ENCODE measurements at places on chromosomes 11 and 22.

- peak; percentile 78 for DNase-seq
Observed at GRCh38 chr11:108873310-108873709, 208.4 kb downstream of the DDX10 start.

DNA sequence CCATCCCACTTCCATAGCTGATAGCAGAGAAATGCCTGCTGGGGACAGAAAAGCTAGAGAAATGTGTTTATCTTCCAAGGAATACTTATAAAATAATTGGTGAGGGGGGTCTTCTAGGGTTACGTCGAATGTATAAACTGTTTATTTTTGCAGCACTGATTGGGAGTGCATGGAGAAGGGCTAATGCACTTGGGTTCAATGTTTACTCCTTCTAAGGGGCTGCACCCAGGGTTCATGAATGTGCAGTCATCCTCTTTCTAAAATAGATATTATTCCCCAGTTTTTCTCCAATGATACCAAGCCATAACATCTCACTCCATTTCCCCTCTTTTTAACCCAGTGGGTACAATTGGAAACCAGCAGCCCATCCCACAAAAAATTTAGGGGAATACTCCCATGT, 336.9 kb downstream of the ETS1 start:
- no peak for DNase-seq

DNA sequence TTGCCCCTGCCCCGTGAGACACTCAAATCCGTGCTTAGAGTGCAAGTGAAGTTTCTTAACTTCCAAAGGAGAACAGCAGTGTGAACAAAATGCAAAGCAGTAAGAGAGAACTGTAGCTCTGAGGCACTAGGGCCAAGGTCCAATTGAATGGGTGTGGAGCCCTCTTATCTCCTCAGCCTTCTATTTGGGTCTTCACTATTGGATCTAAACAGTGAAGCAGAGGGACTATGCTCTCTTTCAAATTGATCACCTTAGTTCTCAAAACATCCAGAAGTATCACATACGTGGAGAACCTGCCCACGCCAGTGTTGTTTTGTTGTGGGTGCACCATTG, 49.6 kb downstream of the C22orf31 start:
- DNase-seq: no peak

DNA sequence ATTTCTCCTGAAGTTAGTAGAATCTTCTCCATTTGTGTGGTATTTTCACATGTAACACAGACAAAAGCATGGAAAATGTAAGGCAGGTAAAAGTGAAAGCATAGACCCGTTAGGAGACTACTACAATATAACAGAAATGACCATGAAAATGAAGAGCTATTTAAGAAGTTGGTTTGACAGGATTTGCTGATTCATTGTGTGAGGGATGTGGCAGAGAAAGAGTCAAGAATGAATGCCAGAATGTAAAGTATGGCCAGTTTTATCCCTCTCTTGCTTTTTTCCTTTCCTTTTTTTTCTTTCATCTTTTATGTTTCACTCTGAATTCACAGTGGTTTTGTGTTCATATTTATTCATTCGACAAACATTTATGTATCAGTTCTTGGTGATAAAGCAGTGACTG, 115.9 kb downstream of the ARFGAP2 start:
- peak; percentile 23 for DNase-seq

GRCh38 chr22:32058656-32059260, 15.7 kb downstream of the SLC5A1 start:
- no peak for DNase-seq

DNA sequence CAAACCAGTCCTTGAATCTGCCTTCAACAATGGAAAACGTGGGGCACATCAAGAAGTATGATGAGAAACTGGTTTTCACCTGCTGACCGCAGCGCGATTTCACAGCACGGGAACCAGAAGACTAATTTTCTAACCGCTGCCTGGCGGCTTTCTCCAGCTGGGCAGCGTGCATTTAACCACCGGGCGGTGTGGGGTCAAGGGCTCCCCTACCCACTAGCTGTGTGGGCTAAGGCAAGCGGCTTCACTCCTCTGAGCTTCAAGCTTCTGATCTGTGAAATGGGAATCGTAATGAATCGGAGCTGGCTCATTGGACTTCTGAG, 4.2 kb downstream of the SHANK2 start:
- no peak for DNase-seq
